ENCODE measurements at places on chromosomes 6 and 20.

GRCh38 chr6:55438203-55438602 is 110.9 kb downstream of the GFRAL start:
- no peak for DNase-seq

DNA sequence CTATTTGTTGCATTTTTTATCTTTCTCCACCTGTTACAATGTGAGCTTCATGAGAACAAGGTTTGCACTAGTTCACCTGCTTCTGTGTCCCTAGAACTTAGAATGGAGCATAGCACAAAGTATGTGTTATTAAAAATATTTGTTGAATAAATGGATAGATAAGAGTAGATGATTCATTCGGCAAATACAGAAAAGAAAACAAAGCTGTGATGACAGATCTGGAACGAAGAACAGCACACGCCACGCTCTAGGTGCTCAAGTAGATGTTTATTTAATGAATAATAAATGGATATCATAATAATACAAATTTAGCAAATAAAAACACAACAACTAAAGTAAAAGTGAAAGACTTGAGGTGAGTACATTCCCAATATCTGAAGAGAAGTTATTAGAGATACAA is 273.1 kb downstream of the HAO1 start:
- DNase-seq, result no peak

GRCh38 chr6:1970151-1970561 is 275.2 kb downstream of the GMDS start:
- no peak for DNase-seq

GRCh38 chr20:59015812-59016711 is 3.2 kb upstream of the TUBB1 start:
- no peak for DNase-seq

DNA sequence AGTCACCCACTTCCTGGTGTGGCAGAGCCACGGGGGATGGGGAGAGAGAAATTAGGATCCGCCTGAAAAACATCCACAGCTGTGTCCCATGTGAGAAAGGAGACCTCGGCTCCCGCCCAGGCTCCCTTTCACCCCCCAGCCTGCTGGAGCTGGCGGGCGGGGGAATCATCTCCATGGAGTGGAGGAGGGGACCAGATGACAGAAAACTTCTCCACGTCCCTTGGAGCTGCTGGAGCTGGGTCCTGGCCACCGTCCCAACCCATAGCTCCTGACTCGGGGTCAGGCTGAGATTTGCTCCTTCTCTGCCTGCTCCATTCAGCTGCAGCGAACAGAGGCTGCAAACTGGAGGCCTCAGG is 113.8 kb downstream of the CEBPB start:
- DNase-seq, result no peak

DNA sequence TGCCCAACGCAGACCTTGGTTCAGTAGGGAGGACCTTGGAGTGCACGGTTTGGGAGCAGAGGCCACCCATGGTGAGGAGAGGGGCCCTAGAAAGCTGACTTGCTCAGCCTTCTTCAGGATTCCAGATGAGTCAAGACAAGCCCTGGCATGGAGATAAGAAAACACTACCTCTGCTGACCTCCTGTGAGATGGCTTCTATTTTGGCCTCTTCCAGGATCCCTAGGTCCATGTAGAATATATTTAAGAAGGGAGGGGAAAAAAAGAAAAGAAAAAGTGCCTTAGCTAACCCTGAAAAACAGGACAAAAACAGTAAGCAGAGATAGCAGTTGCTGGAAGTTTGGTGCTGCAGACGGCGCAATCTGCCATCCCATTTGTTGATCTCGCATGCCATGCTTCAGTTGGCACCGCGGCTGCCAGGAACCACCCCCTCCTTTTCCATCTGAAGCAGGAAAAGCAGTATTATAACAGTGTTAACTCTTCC is 100.0 kb downstream of the ARMC2 start:
- DNase-seq, result peak; percentile 78

DNA sequence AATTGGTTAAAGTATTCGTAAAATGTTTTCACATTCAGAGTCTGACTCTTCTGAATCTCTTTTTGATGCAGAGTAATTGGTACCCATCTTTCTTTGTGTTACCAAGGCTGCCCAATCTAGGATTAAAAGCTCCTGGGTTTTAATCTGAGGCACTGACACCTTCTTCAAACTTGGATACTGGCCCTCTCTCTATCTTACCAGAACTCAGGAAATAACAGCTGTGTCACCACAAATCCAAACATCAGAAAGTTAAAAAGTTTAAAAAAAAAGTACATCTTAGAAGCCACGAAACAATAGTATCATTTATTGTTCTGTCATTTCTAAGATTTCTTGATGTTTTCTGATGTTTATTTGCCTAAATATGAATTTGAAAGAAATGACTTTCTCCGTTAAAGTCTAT is 255.5 kb upstream of the RUNX2 start:
- no peak for DNase-seq

DNA sequence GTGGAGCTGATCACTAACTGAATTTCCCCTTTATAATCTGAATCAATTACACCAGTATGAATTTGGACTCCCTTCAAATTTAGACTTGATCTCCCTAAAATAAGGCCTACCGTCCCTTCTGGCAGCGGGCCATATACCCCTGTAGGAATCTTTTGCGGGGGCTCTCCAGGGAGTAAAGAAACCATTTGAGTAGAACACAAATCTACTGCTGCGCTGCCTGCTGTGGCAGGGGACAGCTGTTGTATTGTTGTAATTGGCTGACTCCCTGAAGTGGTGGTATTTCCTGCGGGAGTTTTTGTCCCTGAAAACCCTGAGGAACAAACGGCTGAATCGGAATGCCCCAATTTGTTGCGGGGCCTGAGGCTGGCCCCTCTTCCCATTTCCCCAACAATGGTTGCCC is 16.0 kb upstream of the PTCRA start:
- DNase-seq, result no peak

DNA sequence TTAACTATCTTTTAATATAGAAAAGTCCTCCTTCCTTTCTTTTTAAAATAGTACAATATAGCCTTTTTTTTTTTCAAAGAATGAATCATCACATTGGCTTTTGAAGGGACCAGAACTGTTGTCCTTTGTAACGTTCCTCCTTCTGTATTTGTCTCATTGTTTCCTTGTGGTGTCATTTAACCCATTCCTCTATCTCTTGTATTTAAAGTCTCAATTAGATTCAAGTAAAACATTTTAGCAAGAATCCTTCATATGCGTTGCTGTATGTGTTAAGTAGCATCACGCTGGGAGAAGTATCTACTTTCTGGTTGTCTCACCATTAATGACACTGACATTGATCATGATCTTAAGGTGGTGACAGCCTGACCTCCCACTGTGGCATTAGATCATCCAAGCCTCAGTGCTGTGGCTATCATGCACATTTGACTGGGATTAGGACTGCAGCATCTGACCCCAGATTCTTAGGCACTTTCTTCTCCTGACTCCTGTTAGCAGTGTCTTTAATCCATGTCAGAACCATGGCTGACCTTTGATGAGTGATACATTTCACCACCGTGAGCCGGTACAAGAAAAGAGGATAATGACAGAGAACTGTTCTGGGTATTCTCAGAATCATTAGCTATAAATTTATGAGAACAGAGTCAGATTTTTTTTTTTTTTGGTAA is 67.5 kb upstream of the TFB1M start:
- peak; percentile 28 for DNase-seq

DNA sequence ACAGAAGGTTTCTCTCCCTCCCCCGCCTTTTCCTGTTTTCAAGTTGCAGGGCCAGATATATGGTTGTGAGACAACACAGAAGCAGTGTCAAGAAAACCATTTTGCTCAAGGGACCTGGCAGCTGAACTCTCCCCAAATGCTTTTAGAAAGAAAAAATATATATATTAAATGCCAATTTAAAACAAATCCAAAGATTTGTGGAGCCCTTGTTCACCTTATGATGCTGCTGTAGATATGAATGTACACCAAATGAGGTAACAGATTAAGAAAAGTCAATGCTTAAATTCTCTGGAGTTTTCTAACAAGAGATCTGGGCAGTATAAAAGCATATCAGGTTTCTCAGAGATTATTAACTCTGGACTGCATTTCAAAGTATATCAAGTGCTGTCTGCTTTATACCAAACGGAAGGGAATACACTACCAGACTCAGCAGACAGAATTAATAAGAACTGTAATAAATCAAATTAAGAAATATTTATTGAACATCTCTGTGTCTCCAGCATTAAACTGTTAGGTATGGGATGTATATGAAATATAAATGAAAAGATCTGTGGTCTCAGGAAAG is 357.5 kb downstream of the HDGFL1 start:
- no peak for DNase-seq

- DNase-seq, result no peak
These were observed 405.0 kb downstream of the UTRN start for GRCh38 chr6:144690133-144690532.

GRCh38 chr20:45408646-45409213 is 641 bp downstream of the DBNDD2 start:
- DNase-seq, result no peak

DNA sequence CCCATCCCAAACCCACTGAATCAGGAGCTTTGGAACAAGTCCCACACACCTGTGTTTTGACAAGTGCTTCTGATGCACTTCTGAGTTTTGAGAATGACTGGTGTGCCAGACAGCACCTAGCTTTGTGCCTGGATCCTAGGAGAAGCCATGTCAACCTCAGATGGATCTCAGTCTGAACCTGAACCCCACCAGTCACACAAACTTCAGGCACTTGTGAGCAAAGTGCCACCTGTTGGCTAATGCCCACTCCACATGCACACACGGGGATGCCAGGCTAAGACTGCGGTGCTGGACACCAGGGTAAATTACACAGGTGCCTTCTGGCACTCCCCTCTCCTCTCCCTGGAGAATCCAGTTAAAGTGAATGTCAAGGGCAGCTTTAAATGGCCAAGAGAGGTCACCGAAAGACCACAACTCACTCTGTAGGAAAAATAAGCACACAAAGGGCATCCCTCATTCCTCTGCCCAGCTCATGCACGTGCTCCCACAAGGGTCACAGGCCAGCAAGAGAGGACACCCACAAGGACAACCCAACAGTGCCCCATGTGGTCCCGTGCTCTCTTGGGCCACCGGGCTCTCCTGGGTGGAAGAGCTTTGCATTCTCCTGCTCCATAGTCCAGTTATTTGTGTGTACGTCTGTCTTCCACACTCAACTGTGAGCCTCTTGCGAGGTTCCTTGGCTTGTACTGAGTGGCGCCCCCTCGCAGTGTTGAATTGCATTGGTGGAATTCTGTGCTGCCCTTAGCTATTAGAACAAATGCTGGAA is 45.6 kb downstream of the TAF8 start:
- DNase-seq, result no peak

- no peak for DNase-seq
These were observed 44.0 kb downstream of the SPDEF start for GRCh38 chr6:34511915-34512737.

- DNase-seq, result no peak
These were observed 34.0 kb downstream of the BMP5 start for GRCh38 chr6:55841341-55841740.

DNA sequence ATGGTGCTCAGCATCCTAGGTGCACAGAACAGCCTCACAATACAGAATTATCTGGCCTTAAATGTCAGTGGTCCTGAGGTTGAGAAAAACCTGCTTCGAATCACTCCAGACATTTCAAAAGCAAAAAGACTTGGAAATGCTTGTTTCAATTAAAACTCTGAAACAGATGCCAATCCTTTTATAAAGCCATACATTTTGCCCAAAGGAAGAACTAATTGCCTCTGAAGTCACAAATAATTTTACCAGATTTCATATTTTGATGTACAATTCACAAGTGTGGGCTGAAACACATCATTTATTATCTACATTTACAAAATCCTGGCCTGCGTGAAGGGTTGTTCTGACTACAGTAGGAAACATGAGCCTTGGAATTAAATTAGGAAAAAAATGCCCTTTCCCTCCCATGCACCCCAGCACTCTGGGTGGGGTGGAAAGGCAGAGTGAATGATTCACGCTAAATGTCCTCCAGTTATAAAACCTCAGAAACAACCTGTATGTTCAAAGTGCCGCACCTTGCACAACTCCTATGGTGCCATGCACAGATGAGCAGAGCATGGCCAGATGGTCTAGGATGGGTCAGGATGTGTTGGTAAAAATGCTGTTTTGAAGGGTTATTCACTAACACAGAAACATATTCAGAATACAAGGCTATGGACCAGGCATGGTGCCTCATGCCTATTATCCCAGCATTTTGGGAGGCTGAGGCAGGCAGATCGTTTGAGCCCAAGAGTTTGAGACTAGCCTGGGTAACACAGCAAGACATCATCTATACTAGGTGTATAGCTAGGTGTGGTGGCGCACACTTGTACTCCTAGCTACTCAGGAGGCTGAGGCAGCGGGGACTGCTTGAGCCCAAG is 87.0 kb downstream of the ZMYND8 start:
- DNase-seq, result no peak

- DNase-seq, result no peak
These were observed 2.0 kb upstream of the ACTL10 start for GRCh38 chr20:33664762-33665144.

GRCh38 chr6:49634092-49634835 is 2.4 kb downstream of the RHAG start:
- DNase-seq, result no peak

DNA sequence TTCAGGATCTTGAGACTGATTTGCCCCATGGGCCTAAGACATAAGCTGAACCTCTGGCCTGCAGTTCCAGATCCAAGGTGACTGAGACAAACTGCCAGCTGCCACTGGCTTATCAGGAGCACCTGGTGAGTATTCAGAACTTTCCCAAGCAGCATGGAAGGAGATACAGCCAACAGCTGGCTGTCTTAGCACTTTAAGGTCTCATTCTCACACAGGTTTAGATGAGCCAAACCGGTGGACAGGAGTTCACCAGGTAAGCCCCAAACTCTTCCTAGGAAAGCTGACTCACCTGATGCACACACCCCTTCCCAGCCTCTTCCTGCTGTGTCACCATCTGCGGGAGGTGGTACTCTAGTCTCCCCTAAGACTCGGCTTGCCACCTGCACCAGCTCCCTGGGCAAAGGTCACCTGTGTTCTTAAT is at the start of gene BANF2:
Gene BANF2, plus strand, starts transcription at position 36 of the 421 bp plus-strand sequence. CDS start 25,060 bp downstream, outside the sequence.
- DNase-seq, result peak; percentile 9
